ENCODE measurements at places on chromosomes 7 and 10.

DNA sequence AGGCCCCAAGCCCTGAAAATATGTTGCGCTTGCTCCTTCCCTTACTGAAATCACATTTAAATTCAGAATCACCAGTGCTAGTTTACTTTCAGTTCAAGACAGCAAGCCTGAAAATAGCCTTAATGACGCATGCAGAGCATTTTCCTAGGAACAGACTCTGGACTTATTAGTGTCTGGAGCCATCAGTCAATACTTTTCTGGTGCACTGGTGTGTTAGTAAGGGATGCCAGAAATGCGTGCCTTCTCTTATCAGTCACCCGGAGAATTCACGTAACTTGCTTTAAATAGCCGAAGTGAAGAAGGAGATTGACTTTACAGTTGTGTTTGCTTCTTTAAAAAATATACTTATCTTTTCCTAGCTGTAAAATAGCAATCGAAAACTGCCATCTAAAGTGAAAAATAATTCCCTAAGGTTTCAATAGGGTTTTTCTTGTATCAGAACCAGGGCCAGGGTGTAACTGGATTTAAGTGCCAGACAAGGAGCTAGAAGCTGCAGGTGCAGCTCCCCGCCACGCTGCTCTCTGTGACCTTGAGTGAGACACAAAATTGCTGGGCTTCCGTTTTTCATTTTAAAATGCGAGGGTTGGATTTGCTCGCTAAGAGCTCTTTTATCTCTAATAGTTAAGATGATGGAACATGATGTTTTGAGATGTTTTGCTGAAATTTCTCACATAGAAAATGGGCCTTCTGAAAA, 177.8 kb downstream of the NSUN6 start:
- DNase-seq = no peak

- DNase-seq = no peak
Measured at GRCh38 chr7:1950452-1951158, 280.5 kb downstream of the ELFN1 start.

GRCh38 chr7:116929021-116929420, 24.3 kb upstream of the ST7 start:
- no peak for DNase-seq

DNA sequence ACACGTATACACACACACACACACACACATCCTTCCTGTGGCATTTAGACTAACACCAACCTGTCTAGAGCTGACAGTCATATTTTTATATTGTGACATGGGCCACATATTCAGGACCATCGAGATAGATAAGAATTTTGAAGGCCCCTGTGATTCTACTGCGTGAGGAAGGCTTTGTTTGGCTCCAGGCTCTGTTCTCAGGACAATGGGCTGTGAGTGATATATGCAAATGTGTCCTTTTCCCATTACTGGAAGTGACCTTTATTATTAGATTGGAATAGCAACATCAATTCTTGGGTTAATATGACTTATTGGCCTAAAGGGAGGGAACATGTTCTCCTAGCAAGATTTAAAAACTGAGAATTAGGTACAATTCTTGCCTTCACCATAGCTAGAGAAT, 156.1 kb downstream of the SPAG6 start:
- no peak for DNase-seq

DNA sequence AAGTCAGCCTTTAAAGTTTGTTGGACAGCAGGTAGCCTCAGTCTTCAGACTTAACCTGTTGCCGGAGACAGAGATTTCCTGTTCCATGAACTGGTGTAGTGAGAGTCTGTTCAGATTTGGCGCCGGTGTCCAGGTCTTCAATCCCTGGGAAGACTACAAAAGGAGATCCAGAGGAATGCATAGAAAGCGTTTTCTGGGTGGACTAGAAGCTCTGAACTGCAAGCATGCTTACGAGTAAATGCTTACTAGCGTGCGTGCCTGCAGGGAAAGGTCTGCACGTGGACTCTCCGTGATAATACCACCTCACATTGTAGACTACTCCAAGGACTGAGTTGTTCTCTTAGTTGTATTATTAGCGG, 878 bp downstream of the GLRX3 start:
- no peak for DNase-seq

DNA sequence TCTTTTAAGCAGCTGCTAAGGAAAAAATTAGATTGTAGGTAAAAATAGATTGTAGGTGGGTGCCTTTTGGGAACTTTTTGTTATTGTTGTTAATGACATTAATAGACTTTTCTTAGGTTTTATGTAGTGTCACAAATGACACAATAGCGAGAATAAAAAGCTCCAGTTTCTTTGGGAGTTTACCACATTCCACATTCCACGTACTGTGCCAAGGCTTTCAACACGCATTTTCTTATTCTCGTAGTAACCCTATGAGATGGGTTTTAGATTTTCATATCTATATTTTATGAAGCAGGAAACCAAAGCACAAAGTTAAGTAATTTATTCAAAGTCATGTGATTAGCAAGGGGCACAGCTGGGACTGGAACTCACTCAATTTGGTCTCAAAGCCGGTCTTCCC, 103.8 kb downstream of the XRCC2 start:
- DNase-seq = no peak

DNA sequence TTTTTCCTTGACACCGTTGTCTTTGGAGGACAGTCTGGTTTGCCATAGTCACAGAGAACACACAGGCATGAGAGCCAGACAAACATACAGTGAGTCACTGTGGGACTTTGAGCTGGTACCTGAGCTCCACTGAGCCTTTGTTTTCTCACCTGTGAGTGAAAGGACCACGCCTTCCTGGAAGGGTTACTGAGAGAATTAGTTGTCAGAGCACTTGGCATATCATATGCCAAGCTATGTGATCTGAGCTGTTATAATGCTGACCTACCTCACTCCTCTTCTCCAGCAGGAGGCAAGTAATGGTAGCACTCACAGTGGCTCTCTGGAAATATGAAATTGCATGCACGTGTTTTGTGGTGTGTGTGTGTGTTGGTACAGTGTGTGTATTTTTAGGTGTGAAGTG, 59.7 kb downstream of the CXCL12 start:
- DNase-seq = no peak

GRCh38 chr10:62690703-62691102, 113.8 kb upstream of the ADO start:
- DNase-seq = no peak

GRCh38 chr7:19869979-19870378, 96.6 kb upstream of the TMEM196 start:
- DNase-seq = no peak

DNA sequence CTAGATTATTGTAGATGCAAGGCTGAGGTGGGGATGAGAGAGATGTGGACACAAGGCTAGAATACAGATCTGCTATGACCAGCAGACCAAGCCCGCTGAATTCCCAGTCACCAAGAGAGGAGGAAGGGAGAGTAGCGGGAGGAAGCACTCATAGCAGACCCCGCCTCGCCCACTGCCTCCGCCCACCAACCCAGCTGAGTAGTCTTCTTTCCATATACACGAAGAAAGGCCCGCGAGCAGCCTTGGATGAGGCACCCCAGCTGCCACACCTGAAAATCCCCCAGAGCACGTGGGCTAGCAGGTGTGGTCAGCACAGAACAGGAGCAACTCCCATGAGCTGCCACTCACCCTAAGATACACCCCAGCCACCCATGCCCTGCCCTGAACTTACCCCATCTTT, 7.9 kb upstream of the H2BK1 start:
- DNase-seq = no peak

DNA sequence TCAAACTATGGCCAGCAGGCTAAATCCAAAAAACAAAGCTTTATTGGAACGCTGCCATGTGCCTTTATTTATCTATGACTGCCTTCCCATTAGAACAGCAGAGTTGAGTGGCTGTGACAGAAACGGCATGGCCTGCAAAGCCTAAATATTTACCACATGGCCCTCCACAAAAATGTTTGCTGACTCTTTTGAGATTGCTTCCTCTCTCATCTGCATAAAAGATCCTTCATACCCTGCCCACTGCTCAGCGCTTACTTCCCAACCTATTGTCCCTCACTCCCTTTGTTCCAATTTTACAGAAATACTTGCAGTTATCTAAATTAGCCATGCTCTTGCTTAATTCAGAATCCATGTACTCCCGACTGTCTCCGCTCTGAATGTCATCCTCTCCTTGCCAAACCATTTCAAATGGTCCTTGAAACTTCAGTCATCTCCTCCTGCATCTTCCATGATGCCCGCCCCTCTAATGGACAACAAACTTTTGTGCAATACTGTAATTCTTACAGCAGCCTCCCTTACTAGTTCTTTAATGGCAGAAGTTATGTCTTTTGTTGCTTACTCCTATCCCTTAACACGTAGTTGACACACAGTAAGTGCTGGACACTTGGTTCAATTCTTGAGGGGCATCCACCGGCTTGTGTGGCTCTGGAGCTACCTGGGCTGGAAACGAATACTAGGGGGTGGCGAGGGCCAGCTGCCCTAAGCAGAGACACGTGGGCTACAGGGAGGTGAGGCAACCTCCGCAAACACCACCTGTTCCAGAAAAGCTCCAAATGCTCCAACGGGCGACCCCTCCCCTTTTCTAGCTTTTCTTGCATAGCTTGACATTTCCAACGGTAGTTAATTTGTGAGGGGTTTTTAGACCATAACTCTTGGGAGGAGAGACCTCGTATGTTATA, 832 bp downstream of the XRCC2 start:
- peak; percentile 38 for DNase-seq

GRCh38 chr10:77936697-77937567, 10.4 kb upstream of the DLG5 start:
- no peak for DNase-seq

DNA sequence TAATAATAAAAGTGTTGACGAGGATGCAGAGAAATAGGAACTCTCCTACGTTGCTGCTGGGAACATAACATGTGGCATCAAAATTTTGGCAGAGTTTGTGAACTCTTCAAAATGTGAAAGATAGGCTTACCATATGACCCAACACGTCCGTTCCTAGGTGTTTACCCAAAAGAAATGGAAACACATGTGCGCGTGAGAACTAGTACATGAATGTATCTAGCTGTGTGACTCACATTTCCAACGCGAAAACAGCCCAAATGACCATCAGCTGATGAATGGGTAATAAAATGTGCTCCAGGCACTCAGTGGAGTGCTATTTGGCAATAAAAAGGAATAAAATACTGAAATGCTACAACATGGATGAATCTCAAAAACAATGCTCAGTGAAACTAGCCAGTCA, 10.4 kb upstream of the ELFN1 start:
- no peak for DNase-seq

- no peak for DNase-seq
Measured at GRCh38 chr10:48839809-48840679, 99.6 kb downstream of the LRRC18 start.

GRCh38 chr7:29192811-29193210, 1.8 kb upstream of the CHN2 start:
- DNase-seq = no peak

DNA sequence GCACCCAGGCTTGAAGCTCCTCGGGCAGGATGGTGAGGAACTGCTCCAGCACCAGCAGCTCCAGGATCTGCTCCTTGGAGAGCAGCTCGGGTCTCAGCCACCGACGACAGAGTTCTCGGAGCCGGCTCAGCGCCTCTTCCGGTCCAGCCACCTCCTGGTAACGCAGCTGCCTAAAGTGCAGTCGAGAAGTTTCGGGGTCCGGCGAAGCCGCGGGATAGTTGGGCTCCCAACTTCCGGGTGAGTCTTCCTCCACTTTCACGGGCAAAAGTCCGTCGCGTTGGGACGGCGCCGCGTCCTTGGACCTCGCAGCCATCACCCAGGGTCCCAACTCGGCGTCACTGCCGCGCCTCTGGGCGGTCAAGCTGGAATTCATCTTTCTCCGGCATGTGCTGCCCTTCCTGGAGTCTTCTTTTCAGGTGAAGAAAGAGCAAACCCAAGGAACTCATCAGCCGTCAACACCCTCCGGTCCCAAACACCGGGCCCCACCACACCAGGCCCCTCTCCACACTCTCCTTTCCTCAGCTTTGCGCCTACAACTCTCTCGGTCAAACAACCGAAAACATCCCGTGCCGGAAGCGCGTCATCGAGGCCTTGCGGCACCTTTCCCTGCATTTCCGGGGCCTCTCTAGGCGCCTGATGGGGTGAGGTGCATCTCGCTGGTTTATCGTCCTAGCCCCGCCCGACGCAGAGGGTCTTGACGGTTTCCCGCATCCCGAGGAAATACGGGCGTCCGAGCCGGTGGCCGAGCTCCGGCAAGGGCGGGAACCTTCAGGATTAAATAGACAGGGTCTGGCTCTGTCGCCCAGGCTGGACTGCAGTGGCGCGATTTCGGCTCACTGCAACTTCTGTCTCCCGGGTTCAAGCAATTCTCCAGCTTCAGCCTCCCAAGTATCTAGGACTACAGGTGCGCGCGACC, at the start of gene ZNF394:
TSS of gene ZNF394 (minus strand) at position 561 of the 916 bp plus-strand sequence. CDS start at position 373, 188 bp downstream.
- DNase-seq = peak; percentile 94

DNA sequence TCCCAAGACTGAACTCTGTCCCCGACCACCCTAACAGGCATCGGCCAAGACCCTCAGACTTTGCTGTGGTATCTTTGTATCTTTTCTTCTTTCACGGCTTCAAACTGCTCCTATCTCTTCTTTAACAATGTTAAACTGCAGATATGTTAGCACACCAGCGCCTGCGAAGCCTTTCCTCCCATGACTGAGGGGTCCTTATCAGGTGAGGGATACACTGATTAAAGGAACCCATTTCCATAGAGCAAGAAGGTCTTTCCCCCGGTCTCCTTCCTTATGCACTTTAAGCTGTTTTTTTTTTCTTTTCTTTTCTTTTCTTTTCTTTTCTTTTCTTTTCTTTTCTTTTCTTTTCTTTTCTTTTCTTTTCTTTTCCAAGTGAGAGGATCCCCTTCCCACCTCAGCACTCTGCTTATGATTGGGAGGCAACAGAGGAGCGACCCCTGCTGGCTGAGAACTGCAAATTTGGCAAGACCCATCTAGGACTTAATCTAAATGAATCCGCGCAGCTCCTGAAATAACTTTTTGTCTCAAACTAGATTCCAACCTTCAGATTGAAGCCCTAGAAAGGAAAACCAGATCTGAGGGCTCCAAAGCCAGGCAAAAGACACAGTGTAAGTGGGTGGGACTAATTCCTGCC, 109.9 kb downstream of the ITGB8 start:
- peak; percentile 20 for DNase-seq

DNA sequence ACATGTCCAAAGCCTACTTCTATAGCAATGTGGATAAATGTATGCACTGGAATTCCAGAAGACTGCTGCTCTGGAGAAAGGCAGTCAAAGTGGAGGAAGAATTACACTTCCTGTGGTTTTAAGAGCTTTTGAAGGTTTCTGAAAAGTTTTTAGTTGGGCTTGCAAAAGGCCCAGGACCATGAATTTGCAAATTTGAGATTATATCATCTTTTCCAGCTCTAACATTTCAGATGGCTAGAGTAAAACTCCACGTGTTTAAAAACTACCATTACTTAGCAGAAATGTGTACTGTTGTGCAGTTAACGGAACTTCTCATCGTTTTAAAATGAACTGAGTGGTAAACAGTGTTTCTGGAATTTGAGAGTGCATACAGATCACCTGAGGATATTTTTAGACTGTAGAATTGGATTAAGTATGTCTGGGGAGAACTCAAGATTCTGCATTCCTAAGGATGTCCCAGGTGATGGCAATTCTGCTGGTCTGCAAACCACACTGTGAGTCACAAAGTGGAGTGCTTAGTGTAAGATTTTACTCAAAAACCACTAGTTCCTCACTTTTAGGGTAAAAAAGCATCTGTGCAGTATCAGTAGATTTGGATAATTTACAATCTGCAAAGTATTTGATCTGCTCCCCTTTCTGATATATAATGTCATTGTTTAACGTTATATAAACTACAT, 32.9 kb upstream of the CCDC71L start:
- DNase-seq = peak; percentile 3

GRCh38 chr7:2605608-2606538, 25.9 kb upstream of the TTYH3 start:
- DNase-seq = no peak

- no peak for DNase-seq
Measured at GRCh38 chr10:82768040-82768439, 893.0 kb downstream of the NRG3 start.
